CD4-positive, alpha-beta T cell (primary cell): ENCODE measurements at places on chromosomes 6 and 20. TPM values are rescaled to one million over a fixed set of nuclear protein-coding genes. Genes with fewer than 3 reads are reported as not detected.

- no peak for DNase-seq
Observed at GRCh38 chr6:104381907-104382306, 477.8 kb downstream of the HACE1 start.

GRCh38 chr6:149860834-149861602 lies 3.1 kb downstream of the LRP11 start:
- no peak for DNase-seq

DNA sequence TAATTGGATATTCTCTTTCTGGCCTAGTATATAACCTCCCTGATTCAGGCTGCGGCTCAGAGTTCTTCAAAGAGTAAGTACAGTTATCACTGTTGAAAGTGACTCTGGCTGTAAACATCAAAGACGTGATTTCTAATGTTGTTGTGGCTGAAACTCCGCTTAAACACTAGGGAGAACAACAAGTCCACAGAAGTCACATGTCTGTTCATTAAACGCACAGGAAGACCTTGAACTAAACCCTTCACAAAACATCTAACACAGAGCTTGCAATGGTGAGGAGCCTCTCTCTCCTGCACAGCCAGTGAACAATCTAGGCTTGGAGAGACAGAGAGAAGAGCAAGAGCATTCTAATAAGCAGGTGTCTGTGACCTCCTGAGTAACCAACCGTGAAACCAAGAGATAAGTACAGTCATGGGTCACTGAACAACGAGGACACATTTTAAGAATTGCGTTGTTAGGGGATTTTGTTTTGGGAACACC lies 249.3 kb downstream of the PRKN start:
- no peak for DNase-seq

- no peak for DNase-seq
Observed at GRCh38 chr6:54086439-54086838, 24.8 kb upstream of the MLIP start.

GRCh38 chr20:23643659-23644058 lies 5.9 kb upstream of the CST3 start:
- DNase-seq, result no peak

GRCh38 chr20:20002101-20002998 lies 14.8 kb upstream of the NAA20 start:
- no peak for DNase-seq

GRCh38 chr20:50478162-50478990 lies 31.8 kb upstream of the PTPN1 start:
- peak; percentile 84 for DNase-seq

DNA sequence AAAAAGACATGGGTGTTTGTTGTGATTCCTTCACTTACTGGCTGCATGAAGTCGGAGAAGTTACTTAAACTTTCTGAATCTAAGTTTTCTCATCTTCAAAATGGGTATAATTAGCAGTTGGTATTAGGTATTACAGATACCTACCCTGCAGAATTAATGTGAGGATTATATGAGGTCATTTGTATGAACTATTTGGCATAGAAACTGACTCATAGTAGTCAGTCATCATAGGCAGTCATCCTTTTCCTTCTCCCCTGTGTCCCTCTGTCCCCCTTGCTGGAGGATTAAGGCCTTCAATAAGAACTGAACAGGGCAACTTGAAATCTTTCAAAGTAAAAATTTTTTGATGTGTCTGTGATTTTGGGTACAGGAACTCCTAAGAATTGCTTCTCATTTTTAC lies 26.3 kb downstream of the RALGAPB start:
- DNase-seq, result no peak

GRCh38 chr6:166903027-166903426 lies 53.3 kb downstream of the RNASET2 start:
- no peak for DNase-seq

DNA sequence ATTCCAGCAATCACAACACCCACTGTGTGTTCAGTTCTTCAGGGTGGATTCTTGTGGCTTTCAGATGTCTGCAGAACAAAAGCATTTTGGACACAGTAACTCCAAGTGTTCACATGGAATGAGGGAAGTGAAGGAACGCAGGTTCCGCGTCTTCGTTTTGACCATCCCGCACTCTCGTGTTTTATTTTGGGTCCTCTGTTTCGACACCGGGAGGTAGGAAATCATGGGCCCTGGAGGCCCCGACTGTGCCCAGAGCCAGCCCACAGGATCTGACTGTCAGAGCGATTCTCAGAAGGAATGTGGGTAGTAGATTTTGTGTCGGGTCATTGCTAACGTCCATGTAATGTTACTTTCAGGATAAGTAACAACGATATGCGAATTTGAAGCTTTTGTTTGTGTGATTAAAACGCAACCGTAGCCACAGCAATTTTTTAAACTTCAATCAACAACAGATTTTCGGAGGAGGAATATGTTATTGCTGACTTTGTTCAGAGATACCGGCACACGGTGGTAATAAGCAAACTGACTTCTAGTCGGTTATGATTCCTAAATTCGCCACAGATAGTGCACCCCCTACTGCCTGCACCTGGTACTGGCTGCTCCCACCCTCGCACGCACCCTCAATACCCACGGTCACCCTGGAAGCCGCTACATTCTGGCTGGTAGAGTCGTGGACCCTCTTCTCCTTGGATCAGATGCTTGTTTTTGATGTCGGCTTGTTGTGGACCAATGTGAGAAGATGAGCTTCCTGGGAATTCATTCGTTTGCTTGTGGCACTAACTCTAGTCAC lies 10.5 kb downstream of the NPEPL1 start:
- DNase-seq, result no peak

DNA sequence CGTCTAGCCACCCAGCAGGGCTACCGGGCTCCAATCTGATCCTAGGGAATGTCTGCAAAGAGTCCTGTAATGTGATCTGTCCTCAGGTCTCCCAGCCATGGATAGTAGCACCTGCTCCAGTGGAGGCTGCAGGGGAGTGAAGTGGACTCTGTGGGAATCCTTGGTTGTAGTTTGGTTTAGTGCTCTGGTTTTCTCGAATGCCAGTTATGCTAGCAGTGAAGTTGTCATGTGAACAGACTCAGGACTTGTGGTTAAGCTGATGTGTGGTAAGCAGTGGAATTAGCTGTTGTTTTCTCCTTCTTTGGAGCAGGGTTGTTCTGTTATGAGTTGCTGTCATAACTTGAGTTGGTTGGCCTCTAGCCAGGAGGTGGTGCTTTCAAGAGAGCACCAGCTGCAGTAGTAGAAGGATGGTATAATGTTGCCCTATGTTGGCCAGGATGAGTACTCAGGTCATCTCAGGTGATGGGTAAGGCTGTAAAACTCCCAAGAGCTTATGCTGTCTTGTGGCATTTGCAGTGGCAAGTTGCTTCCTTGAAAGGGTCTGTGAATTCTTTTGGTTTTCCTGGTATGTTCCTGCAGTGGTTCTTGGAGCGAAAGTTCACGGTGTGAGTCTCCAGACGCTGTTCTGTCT lies 390.2 kb downstream of the UTRN start:
- DNase-seq, result peak; percentile 5

DNA sequence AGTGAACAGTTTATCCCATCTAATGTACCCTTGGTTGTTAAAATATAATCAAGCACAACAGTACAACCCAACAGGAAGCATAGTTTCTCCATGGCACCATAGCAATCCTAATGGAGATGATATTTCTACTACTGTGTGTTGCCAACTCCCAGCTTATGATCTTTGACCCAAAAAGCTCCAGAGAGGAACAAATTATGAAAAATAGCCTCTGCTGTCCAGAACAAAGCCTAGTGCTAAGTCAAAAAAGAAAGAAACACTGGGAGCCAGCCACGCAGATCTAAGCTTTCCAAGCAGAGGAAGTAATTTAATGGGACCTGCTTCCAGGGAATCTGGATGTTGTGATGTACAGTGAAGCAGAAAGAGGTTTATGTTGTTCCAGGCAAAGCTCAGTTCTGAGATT lies 52.2 kb upstream of the TASP1 start:
- DNase-seq, result no peak

The CST2 gene
- total RNA-seq, result not detected

The XRN2 gene
- total RNA-seq, result 48.9 TPM

The COL21A1 gene
- total RNA-seq, result not detected

The FILIP1 gene
- total RNA-seq, result 0.06 TPM
